NCI-H187 (cell line): ENCODE measurements at places on chromosomes 3 and 15.

- DNase-seq: no peak
Observed at GRCh38 chr15:99118258-99118632, 13.4 kb downstream of the SYNM start.

DNA sequence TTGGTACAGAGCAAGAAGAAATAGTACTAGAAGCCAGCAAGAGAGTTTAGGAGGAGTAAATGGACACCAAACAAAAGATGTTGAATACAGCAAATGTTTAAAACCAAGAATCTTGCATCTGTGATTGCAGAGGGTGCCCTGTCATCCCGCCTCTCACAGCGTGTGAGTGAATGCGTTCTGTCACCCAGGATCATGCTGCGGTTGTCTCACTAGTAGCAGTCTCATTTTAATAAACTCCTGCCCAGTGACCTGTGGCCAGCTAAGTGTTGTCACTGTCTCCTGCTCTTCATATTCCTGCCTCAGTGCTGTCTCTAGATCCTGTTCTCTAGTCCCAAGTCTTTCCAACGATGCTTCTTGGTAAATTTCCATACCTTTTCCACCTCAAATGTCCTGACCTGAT is 584.6 kb downstream of the MCTP2 start:
- DNase-seq: no peak

DNA sequence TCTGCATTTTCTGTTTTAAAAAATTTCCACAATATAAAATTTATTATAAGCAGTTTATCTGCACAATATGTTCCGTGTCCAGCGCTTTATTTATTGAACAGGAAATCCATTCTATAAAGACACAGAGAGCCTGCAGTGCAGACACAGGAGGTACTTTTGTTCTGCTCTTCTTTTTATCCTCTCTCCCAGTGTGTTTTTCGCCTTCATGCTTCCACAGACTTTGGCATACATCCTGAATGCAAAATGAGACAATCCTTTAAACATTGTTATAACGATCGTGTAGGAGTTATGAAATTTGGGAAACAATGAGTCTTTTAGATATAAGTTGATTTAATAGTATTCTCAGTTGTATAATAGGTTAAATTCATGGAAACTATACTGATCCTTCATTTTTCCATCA is 749.2 kb downstream of the NAALADL2 start:
- DNase-seq: no peak

DNA sequence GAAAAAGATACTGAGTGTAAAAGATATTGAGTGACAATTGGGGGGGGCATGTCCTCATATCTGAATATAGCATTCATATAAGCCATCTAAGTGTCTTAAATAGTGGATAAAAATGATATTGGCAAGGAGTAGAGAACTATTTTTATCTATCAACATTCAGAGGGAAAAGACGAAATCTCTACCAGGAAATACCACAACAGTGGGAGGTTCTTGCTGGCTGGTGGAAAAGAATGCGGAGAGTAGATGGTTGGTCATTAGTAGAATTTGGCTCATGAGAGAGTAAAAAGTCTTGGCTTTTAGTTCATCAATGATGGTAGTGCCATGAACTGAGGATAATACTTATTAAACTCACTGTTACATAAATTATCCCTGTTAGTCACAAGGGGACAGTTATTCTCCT is 4.8 kb upstream of the TCF12 start:
- no peak for DNase-seq

DNA sequence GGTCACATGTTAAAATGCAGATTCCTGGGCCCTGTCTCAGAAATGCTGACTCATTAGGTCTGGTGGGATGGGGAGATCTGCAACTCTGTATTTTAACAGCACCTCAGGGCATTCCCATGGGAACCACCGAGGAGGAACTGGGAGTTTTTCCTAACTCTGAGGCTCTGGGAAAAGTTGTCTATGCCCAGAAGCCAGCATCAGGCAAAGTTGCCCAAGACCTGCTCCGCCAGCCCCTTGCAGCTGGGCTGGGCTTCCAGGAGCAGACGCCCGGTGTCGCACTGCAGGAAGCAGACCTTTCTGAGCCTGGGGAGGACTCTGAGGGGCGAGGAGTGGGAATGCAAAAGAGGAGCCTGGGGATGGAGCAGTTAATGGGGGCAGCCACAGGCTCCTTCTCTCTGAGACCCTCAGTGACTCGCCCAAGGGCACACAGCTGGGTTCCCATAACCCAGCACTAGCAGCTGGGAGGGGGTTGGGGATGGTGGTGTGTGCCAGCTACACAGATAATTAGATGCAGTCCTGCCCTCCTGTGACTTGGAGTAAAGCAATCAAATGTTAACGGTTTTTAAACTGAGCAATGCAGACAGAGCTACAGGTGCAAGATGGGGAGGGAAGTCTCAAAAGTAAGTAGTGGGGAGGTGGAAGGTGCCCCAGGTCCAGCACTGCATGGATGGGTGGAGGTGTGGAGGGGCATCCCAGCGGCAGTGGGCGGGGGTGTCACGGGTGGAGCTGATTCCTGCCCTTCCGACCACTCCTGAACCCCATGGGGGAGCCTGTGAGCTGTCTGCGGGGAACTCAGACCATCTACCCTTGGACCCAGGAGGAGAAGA is 100.4 kb downstream of the LSM3 start:
- no peak for DNase-seq

DNA sequence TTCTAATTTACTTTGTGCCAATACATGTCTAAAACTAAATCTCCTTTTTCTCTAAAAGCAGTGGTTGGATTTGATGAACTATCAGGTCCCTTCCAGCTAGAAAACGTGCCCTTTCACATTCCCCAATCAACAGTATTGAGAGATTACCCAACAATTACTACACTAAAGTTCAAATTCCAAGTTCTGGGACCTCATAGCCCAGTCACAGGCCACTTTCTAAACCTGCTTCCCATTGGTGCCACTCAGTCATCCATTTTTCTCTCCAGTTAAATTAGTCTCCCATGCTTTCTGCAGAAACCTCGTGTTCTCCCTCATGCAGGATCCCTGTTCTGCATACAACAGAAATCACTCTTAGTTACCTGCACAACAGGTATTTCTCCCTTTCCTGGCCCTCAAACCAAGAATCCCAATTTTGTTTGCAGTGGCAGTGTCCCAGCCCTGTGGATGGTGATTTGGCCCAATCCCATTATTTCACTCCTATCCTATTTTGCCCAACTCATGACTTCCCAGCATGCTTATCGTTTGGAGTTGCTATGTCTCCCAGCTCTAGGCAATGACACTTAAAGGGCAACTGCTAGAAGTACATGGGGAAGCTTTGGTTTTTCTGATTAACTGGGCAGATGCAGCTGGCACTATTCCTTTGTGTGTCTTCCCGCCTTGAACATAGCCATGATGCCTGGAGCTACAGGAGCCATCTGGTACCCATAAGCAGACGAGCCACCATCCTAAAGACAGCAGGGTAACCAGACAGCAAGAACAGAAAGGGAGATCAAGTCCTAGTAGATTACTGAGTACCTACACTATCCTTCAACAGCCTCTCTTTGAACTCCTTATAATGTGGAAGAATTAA is 224.2 kb downstream of the MINAR1 start:
- DNase-seq: no peak

DNA sequence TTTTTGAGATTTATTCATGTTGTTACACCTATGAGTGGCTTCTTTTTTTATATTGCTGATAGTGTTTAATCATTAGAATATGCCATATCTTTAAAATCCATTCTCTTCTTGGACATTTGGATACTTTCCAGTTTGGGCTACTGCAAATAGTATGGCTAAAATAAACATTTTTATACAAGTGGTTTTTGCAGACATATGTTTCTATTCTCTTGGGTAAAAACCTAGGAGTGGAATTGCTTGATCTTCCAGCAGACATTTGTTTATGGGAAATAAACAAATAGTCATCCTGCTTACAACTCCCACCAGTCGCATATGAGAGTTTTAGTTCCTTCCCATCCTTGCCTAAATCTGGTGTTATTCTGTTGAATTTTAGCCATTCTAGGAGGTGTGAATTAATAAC is 193.1 kb downstream of the ALCAM start:
- no peak for DNase-seq

DNA sequence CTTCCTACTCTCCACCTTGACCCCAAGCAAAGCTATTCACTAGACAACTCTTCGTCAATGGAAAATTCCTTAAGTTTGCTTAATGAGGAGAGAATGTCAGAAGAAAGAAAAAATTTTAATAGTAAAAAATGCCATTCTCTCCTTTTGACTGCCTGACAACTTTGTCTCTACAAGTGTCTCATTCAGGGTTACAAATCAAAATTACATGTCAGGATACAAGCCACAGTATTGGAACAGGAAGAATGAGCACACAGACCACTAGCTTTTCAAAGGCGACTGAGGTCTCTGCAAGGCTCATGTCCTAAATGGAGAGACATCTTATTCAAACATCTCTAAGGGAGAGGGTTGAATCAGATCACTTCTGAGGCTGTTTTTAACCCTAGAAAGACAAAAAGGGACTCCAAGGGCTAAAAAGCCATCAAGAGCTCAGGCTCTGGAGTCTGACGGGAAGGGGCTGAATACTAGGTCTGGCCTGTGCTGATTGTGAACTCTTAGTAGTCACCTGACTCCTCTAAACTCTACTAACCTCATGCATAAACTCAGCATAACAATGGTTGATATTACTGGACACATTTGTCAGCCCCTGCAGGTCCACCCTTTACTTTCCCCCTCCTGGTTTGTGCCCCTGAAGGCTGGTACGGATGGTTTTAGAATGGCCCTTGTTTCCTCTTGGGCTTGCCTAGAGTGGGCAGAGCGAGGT is 12.8 kb upstream of the MEIS2 start:
- no peak for DNase-seq

DNA sequence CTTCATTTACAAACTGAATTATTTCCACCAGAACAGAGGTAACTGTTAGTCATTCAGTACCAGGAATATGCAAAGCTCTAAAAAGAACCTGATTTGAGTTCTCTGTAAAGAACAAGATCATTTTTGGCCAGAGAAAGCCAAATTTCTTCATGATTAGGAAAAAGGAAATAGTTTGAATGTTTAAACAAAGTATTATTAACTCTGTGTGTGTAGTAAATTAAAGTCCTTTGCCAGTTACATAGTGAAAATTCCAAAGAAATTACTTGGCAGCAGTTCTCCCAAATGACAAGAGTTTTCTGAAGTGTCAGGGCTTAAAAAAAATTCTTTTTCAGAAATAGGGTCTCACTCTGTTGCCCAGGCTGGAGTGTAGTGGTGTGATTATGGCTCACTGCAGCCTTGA is 24.5 kb downstream of the QTRT2 start:
- DNase-seq: no peak

GRCh38 chr3:151537726-151538125 is 76.9 kb upstream of the IGSF10 start:
- DNase-seq: no peak

DNA sequence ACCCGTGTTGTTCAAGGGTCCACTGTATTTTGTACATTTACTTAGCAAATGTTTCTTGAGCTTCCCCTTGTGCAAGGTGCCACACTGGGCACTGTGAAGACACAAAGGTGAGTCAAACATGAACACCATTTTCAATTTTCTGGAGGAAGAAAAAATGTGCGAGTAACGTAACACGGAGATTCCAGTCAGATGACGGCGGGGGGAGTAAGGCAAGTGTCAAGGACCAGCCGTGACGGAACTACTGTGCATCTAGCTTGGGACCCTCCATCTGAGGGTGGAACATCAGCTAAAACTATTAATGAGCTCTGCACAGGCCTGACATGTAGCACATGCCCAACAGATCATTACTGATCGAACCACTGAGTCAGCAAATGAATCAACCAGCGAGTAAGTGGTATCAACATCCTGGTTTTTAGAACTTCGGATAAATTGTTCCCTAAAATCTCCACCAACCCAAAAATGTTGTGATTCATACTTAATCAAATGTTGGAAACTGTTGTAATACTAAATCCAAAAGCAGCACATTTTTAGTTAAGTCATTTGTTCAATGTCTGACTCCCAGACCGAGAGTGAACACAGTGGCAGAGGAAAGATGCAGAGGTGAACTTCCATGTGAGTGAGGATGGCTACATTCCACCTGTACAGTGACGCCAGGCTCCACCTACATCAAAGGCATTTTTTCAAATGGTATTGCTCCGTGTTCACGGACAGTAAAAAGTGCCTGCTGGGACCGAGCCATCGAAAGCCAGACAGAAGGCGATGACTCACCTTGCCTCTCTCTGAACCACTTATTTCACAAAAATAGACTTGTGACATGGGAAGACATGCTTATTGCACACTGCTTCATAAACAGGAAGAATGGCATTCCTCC is 172.2 kb downstream of the ATP10A start:
- no peak for DNase-seq

DNA sequence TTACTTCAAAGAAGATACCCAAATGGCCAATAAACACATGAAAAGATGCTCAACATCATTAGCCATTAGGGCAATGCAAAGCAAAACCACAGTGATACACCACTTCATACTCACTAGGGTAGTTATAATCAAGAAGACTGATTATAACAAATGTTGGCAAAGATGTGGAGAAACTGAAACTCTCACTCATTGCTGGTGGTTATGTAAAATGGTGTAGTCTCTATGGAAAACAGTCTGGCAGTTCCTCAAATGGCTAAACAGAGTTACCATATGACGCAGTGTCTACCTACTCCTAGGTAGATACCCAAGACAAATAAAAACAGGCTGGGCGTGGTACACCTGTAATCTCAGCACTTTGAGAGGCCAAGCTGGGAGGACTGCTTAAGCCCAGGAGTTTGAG is 3.5 kb upstream of the ZFAND6 start:
- DNase-seq: no peak

- DNase-seq: no peak
Observed at GRCh38 chr3:121975702-121976302, 46.2 kb downstream of the ILDR1 start.

- DNase-seq: no peak
Observed at GRCh38 chr3:45080824-45081223, 54.7 kb downstream of the CLEC3B start.

DNA sequence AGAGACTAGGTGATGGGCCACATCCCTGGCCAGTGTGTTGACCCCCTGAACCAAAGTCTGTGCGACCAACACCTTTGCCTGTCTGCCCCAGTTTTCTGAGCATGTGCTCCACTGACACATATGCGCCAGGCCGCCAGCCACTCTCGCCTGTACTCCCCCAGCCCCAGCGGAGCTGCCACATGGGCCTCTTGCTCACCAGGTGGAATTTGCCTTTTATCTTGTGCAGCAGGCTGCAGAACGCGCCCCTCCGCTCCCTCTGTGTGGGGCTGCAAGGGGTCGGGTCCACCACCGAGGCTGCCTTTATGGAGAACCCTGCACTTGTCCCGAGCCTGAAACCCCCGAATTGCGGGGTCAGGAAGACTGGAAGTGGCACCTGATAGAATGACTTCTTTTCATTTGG is 405.7 kb upstream of the NPAP1 start:
- no peak for DNase-seq

DNA sequence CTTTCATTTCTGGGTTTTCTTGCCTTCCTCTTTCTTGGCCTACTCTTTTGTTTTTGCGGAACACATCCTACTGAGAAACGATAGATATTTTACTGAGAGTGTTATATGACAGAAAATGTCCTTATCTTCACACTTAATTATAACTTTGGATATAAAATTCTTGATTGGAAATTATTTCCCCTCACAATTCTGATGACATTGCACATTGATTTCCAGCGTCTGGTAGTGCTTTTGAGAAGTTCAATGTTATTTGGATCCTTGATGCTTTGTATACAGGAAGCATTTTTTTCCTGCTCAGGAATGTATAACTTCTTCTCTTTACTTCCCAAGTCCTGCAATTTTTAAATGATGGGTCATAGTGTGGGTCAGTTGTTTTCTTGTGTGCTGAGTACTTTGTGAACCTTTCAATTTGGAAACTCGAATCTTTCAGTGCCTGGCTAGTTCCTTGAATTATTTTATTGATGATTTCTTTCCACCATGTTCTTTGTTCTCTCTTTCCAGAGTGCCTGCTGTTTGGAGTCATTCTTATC is 183.9 kb downstream of the PDCD6IP start:
- DNase-seq: no peak

GRCh38 chr15:29024662-29025061 is 138.9 kb downstream of the APBA2 start:
- DNase-seq: no peak

- no peak for DNase-seq
Observed at GRCh38 chr3:60698117-60698516, 553.1 kb downstream of the FHIT start.
